ENCODE measurements at places on chromosomes 2 and 18. TPM values are rescaled to one million over a fixed set of nuclear protein-coding genes. Genes with fewer than 3 reads are reported as not detected.

MDH1B gene
- total RNA-seq = not detected

- no peak for DNase-seq
These were observed 481.4 kb downstream of the CDH2 start for GRCh38 chr18:27695503-27695902.

SNORC gene
- 38.2 TPM for total RNA-seq

INPP5D gene
- total RNA-seq = 6.6 TPM

GRCh38 chr2:11710632-11711353, 35.6 kb upstream of the LPIN1 start:
- DNase-seq = no peak

DNA sequence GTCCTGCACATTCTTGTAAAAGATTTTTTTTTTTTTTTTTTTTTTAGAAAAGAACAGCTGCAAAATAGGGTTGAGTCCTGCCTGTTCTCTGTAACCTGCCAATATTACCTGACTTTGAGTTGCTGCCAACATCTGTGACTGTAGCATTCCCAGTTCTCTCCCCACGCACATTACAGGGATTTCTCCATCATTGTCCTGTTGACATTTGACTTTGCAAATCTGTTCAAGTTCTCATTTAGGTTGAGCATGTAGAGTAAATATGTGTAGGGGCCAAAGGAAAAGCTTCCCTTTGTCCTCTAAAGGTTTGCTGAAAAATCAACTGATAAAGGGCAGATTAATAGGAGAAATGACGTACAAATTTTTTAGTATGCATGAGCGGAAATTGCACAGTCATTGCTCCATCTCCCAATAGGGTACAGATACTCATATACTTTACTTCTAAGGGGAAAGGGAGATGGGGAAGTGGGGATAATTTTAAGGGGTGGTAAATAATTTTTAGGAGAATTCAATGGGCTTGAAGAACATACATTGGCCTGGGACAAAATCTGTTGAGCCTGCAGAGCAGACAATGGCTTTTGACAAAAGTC, 385.5 kb downstream of the PIK3C3 start:
- no peak for DNase-seq

DNA sequence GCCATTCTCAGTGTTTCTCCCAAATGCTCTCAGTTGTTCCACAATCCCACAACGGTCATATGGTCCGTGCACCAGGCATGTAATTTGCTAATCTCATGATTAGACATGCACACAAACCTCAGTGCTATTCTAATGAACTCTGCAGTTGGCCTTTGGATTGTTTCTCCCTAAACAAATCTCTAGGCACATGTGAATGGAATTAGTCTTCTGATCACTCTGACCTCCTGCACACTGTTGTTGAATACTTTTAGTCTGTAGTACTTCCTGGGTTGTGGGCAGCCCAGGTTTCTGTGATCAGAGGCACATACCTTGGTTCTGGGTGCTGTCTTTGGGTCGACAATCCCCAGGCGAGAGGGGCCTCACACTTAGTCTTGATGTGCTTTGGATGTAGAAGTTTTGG, 498.7 kb upstream of the SPRED2 start:
- no peak for DNase-seq

DNA sequence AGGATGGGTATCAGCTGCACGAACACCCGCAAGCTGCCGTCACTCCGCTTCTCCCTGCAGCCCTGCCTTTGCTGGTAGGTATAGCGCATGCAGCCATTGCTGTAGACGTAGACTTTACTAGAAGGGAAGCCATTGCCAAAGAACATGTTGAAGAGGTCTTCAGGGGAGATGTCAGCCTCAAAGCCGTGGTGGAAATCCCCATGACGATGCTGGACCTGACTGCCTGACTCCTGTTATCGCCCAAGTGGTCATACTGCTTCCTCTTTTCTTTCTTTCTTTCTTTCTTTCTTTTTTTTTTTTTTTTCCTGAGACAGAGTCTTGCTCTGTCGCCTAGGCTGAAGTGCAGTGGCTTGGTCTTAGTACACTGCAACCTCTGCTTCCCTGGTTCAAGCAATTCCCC, 68.7 kb upstream of the SPRED2 start:
- no peak for DNase-seq

DNA sequence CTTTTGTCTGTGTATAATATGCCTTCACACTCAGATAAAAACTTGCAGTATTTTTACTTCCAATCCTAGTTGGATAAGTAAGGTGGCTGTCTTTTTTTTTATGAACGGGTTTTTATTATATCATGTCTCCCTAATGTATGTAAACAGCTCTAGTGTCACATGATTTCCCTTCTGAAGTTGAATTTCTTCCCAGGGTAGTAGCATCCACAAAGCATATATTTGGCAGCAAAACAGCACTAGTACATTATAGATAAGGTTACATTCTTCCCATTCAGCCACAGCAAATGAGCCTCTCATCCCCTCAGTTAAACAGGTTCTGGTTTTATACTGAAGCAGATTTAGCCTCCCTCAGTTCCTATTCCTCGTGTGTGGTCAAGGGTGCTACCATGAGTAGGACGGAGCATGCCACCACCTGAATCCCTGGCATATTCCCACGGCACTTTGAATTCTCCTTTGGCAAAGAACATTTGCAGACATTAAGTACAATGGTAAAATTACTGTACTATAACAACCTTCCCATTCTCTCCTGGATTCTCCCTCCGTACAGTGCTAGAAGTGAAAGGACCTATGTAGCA, 15.4 kb upstream of the DTNA start:
- no peak for DNase-seq

DNA sequence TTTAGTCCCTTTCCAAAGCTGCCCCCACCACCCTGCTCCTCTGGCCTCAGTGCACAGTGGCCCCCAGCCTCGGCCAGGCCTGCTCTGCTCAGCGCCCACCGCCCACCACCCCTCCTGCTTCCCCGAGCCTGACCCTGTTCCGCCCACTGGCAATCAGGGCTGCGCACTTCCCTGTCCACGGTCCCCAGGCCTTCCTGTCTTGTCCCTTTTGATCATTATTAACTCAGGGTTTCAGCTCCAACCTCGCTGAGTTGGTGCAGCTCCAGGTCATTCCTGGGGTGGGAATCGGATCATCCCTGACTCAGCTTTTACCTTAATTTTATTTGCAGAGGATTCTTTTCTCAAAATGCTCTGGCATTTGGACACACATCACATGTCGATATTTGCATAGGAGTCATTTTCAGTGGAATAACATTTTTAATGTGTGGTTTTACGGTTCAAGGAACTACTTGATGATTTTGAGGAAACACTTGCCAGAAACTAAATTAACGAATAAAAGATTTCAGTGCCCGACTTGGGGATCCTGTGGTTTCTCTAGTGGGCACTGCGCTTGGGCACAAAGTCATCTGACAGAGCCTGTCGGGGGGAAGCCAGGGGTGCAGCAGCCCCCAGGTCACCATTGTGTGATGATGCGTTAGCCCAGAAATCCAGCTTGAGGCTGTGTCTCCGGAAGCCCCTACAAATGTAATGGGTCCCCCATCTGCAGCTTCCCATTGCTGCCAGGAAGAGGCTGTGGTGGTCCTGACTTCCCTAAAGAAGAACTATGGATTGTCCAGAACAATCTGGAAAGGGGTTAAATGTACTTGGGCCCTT, 1.0 kb upstream of the ESPNL start:
- DNase-seq = peak; percentile 50

- DNase-seq = no peak
These were observed 611.1 kb downstream of the ZEB2 start for GRCh38 chr2:143908843-143909242.

All from left colon (tissue), 2 donors.